Activated T-helper 2 cell treated with anti-CD3 and anti-CD28 coated beads, Interferon-gamma antibody, Interleukin-2, Interleukin-4, amounts not matched to agents 10 μg/mL and 5 μg/mL and 100 μg/mL, durations not matched to agents 14 hours and 24 hours and 36 hours (primary cell): ENCODE measurements at places on chromosomes 13 and 19. TPM values are rescaled to one million over a fixed set of nuclear protein-coding genes. Genes with fewer than 3 reads are reported as not detected.

The PTH2 gene
- not detected in 2 replicates for total RNA-seq

The CLDND2 gene
- 13.8 and 14.9 TPM in 2 replicates for total RNA-seq

DNA sequence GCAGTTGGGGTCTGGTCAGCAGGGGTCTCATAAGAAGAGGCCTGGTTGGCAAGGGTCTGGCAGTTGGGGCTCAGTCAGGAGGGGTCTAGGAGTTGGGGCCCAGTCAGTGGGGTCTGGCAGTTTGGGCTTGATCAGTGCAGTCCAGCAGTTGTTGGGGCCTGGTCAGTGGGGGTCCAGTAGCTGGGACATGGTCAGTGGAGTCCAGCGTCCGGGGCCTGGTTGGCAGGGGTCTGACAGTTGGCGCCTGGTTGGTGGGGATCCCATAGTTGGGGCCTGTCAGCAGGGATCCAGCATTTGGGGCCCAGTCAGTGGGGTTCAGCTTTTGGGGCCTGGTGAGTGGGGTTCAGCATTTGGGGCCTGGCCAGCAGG lies 60.5 kb upstream of the TPM4 start:
- DNase-seq = no peak

The LYPD3 gene
- total RNA-seq = 2.5 and 3.0 TPM in 2 replicates

DNA sequence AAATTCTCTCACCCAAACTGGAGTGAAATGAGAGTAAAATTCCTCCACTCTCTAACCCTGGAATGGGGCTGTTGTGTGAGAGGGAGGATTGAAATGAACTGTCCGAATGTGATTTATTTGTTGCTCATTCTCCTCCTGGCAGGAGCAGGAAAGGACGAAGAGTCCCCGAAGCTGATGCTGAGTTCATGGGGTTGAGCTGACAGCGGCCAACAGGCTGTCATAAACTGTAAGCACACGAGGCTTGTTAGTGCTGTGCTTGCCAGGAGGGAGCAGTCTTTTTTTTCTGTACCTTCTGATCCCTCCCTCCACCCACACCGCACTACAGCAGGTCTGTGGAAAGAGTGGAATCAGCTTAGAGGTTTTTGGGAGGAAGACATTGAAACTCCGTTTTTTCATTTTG lies 33.1 kb upstream of the ZNF331 start:
- no peak for DNase-seq

GRCh38 chr13:24097064-24097463 lies 63.5 kb upstream of the SPATA13 start:
- no peak for DNase-seq

DNA sequence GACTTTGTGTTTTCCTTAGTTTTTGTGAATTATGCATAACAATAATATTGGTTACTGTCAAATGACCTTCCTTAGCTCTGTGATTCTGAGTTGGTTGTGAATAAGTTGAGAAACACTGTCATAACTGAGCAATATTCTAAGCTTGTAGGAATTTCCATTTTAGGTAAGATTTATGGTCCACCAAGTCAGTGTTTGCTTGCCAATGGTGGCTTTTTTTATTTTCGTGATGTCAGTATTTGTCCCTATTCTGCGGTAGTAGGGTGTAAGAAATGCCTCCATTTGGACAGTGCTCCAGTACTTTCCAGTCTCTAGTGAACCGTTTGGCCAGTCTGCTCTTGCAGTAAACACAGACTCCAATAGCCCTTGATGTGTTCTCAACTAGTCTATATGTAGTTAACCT lies 94.7 kb downstream of the FRY start:
- DNase-seq = no peak

DNA sequence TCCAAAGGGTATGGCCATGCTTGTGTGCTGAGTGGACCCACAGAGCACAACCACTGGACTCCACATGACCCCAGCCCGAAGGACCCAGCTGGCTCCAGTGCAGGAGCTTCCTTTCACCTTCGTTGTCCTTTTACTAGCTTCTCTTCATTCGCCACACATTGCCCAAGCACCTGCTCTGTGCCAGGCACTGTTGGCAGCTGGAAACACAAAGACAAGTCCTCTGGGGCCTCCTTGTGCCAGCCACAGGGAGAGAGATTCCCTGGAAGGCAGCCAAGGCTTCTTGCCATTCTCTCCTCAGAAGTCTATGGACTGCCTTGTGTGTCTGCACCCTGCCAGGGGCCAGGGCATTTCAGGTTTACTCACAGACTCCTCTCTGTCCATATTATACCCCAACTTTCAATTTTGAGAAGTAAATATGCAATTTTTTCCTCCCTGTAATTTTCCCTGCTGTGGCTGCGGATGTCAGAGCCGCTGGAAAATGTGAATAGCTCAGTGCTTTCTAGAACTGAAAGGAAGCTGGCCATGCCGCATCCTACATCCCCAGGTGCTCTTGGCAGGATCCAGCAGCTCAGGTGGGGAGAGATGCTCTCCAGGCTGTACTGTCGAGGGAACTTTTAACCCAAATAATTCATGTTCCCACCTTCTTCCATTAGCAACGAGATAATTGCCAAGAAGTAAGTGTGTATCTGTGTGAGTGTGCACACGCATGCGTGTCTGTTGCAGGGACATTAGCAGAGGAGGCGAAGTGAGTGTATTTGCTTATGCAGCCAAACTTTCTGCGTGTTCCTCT lies 57.2 kb downstream of the CHST8 start:
- DNase-seq = no peak

- no peak for DNase-seq
These were observed 575.1 kb downstream of the SLITRK6 start for GRCh38 chr13:85223883-85224656.

- DNase-seq = no peak
These were observed 535 bp downstream of the COL5A3 start for GRCh38 chr19:10009714-10010224.

The APLP1 gene
- total RNA-seq = 1.2 and 1.4 TPM in 2 replicates

The ICAM1 gene
- 75.3 and 75.7 TPM in 2 replicates for total RNA-seq

The EXOSC5 gene
- total RNA-seq = 50.4 and 54.3 TPM in 2 replicates

GRCh38 chr13:92232871-92233270 lies 834.5 kb downstream of the GPC5 start:
- no peak for DNase-seq

DNA sequence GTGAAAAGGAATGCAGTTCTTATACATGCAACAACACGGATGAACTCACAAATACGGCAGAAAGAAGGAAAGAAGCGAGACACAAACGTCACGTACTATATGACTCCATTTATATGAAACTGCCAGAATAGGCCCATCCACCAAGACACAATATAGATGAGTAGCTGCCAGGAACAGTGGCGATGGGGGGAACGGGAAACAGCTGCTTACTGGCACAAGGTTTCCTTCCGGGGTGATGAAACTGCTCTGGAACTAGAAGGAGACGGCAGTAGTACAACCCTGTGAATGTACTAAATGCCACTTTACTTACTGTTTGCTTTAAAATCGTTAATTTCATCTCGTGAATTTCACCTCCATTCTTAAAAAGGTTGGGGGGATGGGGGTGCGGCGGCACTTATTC lies 28.9 kb downstream of the MLLT1 start:
- no peak for DNase-seq

The SEMA6B gene
- total RNA-seq = not detected in 2 replicates

GRCh38 chr19:623974-624373 lies 9.4 kb downstream of the POLRMT start:
- no peak for DNase-seq

The CYP4F12 gene
- not detected in 2 replicates for total RNA-seq

- peak; percentile 82 for DNase-seq
These were observed at the start of gene ZNF524 for GRCh38 chr19:55599842-55600661. ZNF524 (plus strand) TSS chr19:55600288; CDS start chr19:55602113, 1,825 bp downstream.

The IGFL2 gene
- 0.46 TPM in 1 of 2 replicates, not detected in the other for total RNA-seq

- no peak for DNase-seq
These were observed 334.6 kb downstream of the MYO16 start for GRCh38 chr13:108963846-108964600.
